ENCODE measurements at places on chromosomes 5 and 9.

GRCh38 chr9:108478431-108479332, 377.1 kb downstream of the ACTL7B start:
- DNase-seq = no peak

DNA sequence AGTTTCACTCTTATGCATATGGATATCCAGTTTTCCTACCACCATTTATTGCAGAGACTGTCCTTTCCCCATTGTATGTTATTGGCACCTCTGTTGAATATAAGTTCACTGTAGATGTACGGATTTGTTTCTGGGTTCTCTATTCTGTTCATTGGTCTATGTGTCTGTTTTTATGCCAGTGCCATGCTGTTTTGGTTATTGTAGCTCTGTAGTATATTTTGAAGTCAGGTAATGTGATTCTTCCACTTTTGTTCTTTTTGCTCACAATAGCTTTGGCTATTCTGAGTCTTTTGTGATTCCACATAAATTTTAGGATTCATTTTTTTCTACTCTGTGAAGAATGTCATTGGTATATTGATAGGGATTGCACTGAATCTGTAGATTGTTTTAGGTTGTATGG, 26.1 kb upstream of the CCNB1 start:
- no peak for DNase-seq

- no peak for DNase-seq
Observed at GRCh38 chr5:170626507-170627150, 122.8 kb downstream of the KCNIP1 start.

DNA sequence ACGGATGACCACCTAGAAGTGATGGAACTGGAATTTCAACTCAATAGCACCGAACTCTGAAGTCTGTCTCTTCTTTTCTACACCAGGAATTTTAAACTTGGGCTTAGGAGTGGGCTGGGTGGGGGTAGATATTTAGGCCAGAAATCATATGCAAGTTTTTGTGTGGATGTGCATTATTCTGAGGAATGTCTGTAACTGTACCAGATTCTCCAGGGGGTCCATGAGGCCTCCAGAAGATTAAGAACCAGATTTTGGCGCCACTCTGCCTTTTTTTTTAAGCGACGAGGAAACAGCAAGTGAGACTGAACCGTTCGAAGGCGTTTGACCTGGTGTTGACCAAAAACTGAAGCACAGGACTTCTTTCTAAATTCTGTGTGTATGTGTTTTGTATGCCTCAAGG, 88.8 kb upstream of the TTC23L start:
- DNase-seq = no peak
